ENCODE measurements at places on chromosomes 13 and 19.

- no peak for DNase-seq
Observed at GRCh38 chr19:16654140-16654539, 5.8 kb downstream of the SMIM7 start.

DNA sequence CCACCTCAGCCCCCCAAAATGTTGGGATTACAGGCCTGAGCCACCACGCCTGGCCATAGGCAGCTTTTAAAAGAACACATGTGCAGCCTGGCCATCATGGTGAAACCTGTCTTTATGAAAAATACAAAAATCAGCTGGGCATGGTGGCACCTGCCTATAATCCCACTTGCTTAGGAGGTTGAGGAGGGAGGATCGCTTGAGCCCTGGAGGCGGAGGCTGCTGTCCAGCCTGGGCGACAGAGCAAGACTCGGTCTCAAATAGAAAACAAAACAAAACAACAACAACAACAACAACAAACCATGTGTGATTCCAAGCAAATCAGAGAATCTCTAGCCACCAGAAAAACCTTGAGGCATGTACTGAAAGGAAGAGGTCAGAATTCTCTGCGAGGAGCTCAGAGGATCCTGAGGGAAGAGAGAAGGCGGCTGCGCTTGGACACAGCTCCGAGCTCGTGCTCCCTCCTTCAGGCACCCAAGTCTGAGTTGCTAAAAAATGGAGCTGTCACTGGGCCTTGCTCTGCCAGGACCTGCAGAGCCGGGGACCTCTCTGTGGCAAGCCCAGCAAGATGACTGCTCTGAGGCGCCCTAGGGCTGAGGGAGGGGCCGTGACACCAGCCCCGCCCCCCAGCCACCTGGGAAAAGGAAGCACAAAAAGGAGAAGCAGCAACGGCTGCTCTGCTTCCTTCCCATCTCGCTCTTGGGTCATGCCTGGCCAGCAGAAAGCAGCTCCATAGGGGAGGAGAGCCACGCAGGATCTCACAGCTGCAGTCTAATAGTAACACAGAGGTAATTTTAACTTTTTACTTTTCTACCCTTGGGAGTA is at the start of gene ARL11:
ARL11 (plus strand) TSS at position 677 of the 822 bp plus-strand sequence. CDS start 1,941 bp downstream, outside the sequence.
- DNase-seq, result peak; percentile 26

DNA sequence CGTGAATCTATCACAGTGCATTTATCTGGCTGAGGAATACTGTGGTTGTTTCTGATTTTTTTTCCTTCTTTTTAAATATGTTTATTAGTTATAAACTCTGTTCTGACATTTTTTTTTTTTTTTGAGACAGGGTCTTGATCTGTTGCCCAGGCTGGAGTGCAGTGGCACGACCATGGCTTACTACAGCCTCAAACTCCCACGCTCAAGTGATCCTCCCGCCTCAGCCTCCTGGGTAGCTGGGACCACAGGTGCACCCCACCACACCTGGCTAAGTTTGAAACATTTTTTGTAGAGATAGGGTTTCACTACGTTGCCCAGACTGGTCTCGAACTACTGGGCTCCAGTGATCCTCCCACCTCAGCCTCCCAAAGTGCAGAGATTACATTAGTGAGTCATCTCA is 6.6 kb upstream of the NUMBL start:
- DNase-seq, result no peak

DNA sequence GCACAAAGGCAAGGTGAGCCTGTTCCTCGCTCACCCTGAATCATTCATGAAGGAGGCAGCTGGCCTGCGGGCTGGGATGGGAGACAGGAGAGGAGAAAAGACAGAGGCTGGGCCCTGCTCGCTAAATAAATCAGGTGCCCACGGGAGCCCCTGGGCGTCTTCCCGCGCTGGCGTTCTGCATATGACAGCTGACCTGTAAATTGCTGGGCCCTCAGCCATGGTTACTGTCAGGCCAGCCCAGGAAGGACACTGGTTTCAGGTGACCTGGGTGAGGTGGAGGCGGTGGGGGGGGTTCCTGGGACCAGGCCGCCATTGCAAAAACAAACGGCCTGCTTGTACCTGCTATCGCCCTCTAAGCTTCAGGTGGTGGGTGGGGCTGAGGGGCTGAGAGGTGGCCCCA is 3.4 kb upstream of the PTBP1 start:
- no peak for DNase-seq

- no peak for DNase-seq
Observed at GRCh38 chr13:80131204-80131603, 209.7 kb downstream of the SPRY2 start.

DNA sequence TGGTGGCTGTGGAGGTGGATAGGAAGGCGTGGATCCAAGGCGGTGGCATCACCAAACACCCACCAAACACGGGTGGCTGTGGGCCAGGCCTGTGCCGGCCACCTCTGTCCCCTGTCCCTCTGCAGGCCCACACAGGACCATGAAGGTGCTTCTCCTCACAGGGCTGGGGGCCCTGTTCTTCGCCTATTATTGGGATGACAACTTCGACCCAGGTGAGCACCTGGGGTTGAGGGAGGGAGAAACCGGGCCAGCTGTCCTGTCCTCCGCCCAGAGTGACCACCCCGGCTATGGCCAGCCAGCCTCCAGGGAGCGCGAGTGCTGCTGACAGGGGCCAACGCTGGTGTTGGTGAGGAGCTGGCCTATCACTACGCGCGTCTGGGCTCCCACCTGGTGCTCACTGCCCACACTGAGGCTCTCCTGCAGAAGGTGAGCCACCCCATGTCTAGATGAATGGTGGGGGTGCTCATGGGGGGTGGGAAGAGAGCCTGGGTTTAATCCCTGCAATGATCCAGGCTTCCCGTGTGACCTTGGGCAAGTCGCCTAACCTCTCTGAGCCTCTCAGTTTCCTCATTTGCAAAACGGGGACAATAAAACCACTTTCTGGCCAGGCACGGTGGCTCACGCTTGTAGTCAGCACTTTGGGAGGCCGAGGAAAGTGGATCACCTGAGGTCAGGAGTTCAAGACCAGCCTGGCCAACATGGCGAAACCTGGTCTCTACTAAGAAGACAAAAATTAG is 4.0 kb downstream of the HSD11B1L start:
- DNase-seq, result no peak

- DNase-seq, result no peak
Observed at GRCh38 chr19:646779-647565, 7.3 kb downstream of the FGF22 start.

- DNase-seq, result peak; percentile 8
Observed at GRCh38 chr13:24228852-24229458, 68.4 kb downstream of the SPATA13 start.

- DNase-seq, result no peak
Observed at GRCh38 chr13:33101835-33102234, 85.6 kb downstream of the KL start.

GRCh38 chr19:48455908-48456562 is 661 bp downstream of the KCNJ14 start:
- DNase-seq, result no peak

Measured in effector CD8-positive, alpha-beta T cell (primary cell).